ENCODE measurements at places on chromosomes 1 and 21. TPM values are rescaled to one million over a fixed set of nuclear protein-coding genes. Genes with fewer than 3 reads are reported as not detected.

The CRYAA gene
- not detected for total RNA-seq

The KAZN gene
- total RNA-seq, result 15.7 TPM

The FCER1A gene
- total RNA-seq, result 0.34 TPM

The DMRTA2 gene
- not detected for total RNA-seq

The TRAPPC3 gene
- total RNA-seq, result 64.2 TPM

The LCE2B gene
- total RNA-seq, result not detected
